NCI-H1105 treated with DMSO at 0.1 percent for 48 hours (cell line): ENCODE measurements at places on chromosomes 7 and 10.

DNA sequence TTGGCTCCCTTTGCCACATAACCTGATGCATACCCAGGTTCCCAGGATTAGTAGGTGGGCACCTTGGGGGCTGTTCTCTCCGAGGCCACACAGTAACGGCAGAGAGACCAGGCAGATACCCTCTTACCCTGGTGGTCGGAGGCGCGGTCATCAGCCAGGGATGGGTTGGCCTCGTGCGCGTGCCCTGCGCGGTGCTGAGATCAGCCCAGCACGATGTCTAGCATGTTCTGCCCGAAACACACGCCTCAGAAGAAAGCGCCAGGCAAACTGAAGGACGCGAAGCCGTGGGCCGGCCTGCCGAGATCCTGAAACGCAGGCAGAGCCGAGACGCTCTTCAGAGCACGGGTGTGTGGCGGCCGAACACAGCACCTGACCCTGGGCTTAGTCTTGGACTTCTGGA is 34.7 kb upstream of the CFAP46 start:
- DNase-seq: no peak

- DNase-seq: no peak
Measured at GRCh38 chr10:6522230-6522629, 57.8 kb downstream of the PRKCQ start.

- DNase-seq: no peak
Measured at GRCh38 chr10:61110936-61111335, 167.0 kb upstream of the RHOBTB1 start.

DNA sequence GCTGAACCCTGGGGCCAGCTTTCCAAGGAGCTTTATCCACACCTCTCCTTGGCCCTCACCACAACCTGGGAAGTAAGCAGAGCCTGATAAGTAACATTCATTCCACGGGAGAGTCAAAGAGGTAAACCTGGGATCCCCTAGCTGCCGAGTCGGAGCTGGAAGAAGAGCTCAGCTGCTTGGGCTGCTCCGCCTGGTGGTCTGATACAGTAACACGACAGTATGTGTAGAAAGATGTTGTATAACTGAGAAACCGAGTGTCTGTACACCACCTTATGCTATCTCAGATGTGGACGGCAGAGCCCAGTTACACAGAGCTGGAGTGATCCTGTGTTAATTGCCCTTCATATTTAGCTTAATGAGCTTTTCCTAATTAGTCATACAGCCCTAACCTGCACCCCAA is 151.3 kb upstream of the KMT2E start:
- no peak for DNase-seq

DNA sequence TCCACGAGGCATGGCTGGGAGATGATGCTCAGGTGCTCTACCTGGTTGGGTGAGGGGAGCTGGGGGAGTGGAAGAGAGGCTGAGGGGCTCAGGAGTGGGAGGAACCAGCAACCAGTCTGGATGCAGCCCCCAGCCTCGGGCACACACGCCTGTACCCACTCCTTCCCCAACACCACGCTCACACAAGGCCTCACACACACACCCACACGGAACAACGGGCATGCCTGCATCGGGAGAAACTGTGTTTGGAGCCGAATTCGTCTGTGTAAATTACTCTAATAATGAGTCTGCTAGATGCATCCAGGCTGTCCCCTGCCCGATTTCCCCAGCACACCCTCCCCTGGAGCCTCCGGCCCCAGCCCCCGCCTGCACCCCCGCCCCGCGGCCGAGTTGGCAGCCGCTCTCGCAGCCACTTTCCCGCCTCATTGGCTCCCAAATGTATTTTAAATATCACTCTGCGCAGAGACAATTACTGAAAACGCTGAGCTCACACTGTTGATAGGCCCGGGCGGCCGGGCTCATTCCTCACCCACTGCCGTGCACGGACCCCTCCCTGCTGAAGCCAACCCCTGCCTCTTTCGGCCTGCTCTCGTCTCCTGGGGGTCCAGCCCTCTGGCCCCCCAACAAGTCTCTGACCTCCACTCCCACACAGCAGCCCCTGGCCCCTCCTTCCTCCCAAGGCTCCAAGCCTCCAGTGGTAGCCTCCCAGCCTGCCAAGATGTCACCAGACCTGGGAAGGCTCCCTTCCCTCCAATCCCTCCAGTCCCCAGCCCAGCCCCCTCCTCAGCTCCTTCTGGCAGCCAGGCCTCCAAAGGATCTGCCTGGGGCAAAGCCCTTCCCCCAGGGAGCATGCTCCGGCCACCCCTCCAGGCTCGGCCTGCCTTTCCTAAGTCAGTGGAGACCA is 11.1 kb downstream of the H2BK1 start:
- DNase-seq: no peak

- DNase-seq: no peak
Measured at GRCh38 chr7:1592299-1592871, 22.6 kb upstream of the PSMG3 start.

DNA sequence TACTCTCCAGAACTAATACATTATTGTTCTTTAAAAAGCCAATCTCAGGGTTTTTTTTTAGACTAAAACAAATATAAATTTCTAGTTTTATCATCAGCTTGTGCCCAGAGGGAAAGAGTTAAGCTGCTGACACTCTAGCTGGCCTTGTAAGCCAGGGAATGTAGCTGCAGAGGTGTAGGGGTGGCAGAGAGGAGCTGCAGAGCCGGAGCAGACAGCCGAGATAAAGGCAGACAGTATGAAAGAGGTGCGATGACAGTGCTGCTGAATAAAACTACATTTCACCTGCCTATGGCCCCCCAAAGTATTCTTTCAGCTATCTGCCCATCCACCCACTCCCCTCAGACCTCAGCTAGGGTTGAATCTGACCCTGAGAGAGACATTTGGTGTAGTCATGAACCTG is 653.7 kb upstream of the ZWINT start:
- DNase-seq: no peak
